ENCODE measurements at places on chromosomes 4 and X. TPM values are rescaled to one million over a fixed set of nuclear protein-coding genes. Genes with fewer than 3 reads are reported as not detected.

The FGF5 gene
- not detected for total RNA-seq

The ANOS1 gene
- 0.27 TPM for total RNA-seq

The SMIM14 gene
- total RNA-seq, result 4.6 TPM

The XG gene
- total RNA-seq, result under 0.01 TPM

The SGMS2 gene
- 5.4 TPM for total RNA-seq

DNA sequence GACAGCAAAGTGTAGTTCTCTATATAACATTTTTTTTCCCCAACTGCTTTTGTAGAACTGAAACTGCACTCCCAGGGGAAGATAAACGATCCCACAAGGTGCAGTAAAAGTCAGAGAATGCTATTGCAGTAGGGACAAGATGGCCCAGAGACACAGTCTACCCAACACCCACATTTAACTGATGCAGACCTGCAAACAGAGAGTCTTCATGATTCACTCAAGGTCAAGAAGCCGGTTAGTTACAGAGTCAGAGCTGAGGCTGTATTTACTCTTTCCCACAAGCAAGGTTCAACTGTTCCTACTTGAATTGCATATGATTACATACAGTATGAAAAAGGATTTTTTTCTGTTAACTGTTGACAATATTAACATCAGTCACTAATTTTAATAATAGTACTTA lies 654.6 kb downstream of the IL1RAPL1 start:
- DNase-seq, result no peak

- no peak for DNase-seq
These were observed 172.5 kb downstream of the SH2D1A start for GRCh38 chrX:124518885-124519284.

DNA sequence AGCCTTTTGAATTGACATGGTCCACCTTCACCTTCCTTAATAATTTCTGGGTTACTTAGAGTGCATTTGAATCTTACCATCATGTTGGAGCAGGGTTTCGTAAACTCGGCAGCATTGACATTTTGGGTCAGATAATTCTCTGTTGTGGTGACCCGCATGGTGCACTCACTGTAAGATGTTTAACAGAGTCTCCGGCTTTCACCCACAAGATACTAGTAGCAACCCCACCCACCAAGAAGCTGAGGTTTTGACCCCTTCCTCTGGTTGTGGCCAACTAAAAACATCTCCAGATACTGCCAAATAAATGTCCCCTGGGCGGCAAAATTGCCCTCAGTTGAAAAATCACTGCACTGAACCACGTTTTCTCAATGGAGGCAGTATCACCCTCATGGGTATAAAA lies 62.7 kb downstream of the CHST7 start:
- DNase-seq, result no peak

DNA sequence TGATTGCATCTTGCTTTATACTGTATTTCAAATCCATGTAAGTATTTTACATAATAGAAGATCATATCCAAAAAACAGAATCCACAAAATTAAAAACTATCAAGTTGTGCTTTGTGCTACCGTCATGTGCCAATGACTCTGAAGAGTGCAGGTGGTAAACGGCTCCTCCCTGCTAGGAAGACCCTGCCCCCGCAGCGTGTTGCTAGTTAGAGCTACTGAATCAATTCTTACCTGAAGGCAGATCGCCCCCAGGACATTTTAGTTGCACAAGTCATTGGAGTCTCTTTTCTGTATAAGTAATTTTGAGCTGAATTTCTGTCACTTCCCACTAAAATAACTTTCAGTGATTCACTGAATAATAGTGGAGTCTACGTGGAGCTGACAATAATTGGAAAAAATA lies 599.5 kb upstream of the ZFP42 start:
- no peak for DNase-seq

GRCh38 chr4:128596115-128596514 lies 213.4 kb upstream of the JADE1 start:
- DNase-seq, result no peak

DNA sequence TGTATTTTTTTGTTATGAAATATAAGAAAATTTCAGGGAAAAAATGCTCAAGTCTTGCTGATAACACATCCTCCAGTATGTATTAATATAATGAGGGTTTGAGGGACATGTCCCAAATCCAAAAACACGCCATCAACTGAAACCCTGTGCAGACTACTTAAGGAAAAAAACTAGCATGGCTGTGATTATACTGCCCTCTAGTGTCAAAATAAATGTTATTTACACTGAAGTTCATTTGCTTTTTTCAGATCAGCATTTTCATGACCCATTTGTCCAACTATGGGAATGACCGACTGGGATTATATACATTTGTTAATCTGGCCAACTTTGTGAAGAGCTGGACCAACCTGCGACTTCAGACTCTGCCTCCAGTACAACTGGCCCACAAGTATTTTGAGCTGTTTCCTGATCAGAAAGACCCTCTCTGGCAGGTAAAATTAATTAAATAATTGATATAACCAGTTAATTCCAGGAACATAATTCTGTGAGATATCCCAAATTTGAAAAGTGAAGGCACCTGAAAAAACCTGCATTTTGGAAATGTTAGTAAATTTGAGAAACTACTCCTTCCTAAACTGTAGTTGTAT lies 128.5 kb downstream of the PRSS12 start:
- no peak for DNase-seq

DNA sequence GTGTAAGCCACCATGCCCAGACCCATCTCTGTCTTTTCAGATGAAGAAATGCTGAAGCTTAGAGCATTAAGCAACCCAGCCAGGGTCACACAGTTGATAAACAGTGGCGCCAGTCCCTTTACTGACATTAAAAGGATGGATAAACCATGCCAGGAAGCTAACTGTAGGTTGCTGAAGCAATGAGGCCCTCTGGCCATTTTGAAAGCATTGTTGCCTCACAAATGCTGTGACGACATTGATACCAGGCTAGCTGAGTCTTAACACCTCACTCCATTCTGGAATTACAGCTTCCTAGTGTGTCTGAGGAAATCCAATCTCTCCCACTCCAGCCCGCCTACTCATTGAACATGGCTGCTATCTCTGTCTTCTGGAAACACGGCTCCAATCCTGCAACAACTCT lies 89.7 kb downstream of the LNX1 start:
- DNase-seq, result no peak

DNA sequence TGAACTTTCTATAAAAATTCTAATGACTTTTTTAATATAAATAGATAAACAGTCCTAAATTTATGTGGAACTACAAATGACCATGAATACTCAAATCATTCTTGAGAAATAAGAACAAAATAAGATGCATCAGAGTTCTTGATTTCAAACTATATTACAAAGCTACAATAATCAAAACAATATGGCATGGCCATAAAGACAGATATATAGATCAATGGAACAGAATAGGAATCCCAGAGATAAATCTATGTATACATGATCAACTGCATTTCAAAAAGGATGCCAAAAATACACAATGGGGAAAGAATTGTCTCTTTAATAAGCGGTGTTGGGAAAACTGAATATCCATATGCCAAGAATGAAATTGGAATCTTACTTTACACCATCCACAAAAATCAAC lies 98.4 kb upstream of the IL15 start:
- no peak for DNase-seq

DNA sequence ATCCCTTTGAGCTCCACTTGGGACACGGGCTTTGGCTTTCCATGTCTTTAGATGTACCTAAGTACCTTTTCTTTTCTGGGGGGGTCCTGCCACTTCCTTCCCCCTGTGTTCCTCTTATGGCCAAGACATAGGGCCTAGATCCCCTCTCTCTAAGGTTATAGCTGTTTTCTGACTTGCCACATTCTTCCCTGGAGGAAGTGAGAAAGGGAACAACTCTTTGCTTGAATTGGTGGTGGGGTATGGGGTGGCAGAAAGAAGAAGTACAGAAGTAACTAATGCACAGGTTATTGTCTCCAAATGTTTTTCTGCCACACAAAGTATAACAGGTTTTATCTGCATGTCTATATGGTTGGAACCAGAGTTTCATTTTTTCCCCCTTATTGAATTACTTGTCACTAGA lies 29.7 kb upstream of the DIPK2B start:
- no peak for DNase-seq

DNA sequence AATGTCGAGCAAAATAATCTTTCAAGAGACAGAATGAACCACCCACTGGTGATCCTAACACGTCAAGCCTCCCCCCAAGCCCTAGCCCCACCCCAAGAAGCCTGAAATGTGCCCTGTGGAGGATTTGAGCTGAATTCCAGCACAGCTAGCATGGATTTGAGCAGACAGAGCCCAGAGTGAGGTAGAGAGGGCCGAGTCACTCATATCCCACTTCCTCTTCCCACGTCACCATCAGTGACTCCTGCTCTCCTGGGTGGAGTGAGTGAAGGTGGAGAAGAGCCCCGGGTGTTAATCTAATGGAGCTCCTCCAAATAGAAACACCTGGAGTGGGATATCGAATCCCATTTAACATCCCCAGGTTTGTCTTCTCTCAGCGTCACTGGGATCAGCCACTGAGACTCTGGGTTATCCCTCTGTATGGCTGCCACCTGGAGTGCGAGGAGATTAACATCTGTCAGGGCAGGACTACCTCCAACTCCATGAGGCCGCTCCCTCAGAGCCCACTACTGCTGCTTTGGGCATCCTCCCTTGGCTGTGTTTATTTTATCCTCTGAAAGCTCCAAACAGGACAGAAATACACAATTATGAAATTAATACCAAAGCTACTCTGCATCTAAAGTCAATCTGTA lies 136.6 kb downstream of the NWD2 start:
- no peak for DNase-seq

GRCh38 chr4:142380052-142380602 lies 466.0 kb downstream of the INPP4B start:
- DNase-seq, result no peak

Measured in hematopoietic multipotent progenitor cell (in vitro differentiated cells).